ENCODE measurements at places on chromosomes 12 and 14. TPM values are rescaled to one million over a fixed set of nuclear protein-coding genes. Genes with fewer than 3 reads are reported as not detected.

The DNAL1 gene
- 12.0 TPM for total RNA-seq

The PLCZ1 gene
- total RNA-seq = under 0.01 TPM

The AMN gene
- total RNA-seq = 0.32 TPM

The HEBP1 gene
- total RNA-seq = 13.4 TPM

The FRMD6 gene
- 103 TPM for total RNA-seq

The RAPGEF3 gene
- 29.5 TPM for total RNA-seq

Measured in epithelial cell of umbilical artery (primary cell).